ENCODE measurements at places on chromosomes 16 and 17.

DNA sequence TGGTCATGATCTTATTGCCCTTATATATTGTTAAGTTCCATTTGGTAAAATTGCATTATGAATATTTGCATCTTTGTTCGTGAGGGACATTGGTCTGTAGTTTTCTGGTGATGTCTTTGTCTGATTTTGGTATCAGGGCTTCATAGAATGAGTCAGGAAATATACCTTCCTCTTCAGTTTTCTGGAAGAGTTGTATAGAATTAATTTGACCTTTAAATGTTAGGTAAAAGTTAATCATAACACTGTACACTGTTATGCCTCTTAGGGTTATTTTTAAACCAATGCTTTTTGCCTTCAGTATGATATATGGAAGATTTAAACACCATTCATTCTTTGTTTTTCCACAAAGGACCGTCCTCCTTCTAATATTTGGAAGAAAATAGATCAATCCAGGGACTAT, 180.0 kb downstream of the CHD9 start:
- no peak for DNase-seq

DNA sequence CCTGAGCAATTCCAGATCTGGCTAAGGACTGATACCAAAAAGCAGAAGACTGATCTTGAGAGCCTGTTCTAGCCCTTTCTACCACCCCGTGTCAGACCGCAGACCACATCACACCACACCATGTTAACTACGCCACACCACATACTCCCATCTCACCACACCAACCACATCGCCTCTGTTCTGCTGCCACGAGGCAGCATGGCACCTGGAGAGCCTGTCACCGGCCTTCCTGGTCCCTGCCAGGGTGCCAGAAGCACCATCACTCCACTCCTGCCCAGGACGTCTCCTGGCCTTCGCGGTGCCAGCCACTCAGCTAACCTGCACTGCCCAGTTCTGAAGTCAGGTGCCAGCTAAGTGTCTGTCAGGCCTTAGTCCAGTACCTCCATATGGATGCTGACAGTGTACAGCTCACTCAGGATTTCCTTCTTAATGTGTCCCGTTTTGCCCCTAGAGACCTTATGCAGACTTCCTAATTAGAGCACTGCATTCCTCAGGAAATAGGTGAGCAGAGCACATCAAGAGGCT, 37.2 kb upstream of the BCAR1 start:
- DNase-seq: no peak

DNA sequence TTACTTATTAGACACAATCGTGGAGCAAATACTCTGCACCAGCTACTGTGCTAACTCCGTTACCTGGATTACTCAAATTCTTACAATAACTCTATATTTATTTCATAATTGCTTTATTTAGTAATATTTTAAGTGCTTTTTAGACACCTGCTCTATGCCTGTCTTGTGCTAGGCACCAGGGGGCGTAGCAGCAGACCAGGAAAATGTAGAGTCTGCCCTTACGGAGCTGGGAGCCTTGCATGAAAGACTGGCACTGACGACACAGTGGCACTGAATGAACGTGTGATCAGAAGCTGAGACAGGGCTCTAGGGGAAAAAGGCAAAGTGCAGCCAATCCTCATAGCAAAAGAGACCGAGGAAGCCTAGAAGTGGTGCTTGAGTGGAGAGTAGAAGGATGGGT, 486.5 kb downstream of the CDH13 start:
- DNase-seq: peak; percentile 22

DNA sequence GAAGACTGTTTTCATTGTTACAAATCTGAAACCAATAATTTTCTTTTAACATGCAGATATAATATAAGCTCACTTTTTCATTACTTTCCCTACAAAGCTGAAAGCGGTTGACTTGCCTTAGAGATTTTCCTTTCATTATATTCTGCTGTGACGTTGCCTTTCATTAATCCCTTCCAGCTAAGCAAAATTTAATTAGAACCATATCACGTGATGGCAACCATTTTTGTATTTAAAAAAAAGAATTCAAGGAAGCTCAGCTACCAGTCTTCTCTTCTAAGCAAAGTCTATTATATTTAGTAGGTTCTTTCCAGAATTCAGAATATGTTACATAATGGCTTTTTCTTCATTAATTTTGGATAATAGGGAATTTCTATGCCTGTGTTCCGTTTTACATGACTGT, 186.5 kb downstream of the PRKCA start:
- no peak for DNase-seq
